Activated naive CD4-positive, alpha-beta T cell (primary cell): ENCODE measurements at places on chromosomes 4 and X.

DNA sequence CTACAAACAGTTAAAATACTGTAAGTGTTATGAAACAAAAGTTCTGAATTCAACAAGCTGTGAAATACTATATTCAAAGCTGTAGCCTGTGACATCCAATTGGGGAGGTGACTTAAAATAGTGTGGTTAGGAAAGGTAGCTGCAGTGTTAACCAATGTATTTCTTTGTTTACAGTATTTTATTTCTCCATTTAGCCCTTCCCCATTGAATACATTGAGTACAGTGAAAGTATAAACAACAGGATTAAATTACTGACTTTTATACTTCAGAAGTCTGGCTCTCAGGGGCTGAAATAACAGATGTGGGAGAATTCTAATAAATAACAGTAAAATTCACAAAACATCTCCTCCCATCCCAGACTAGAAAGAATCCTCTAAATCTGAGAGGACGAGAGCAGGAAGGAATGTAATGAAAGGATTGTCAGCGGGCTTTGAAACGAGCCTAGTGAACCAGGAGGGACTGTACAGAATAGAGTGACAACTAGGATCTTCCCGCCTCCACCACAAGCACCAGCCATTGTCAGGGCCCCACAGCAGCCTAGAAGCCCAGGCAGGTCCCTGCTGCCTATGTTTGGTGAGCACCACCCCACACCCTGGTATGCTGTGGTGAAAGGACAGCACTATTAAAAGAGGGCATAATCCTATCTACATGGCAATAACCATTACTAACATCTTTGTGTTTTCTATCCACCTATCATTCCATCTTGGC is 73.7 kb downstream of the SPCS3 start:
- DNase-seq, result no peak

GRCh38 chrX:750263-750662 is 119.7 kb downstream of the SHOX start:
- DNase-seq, result no peak

DNA sequence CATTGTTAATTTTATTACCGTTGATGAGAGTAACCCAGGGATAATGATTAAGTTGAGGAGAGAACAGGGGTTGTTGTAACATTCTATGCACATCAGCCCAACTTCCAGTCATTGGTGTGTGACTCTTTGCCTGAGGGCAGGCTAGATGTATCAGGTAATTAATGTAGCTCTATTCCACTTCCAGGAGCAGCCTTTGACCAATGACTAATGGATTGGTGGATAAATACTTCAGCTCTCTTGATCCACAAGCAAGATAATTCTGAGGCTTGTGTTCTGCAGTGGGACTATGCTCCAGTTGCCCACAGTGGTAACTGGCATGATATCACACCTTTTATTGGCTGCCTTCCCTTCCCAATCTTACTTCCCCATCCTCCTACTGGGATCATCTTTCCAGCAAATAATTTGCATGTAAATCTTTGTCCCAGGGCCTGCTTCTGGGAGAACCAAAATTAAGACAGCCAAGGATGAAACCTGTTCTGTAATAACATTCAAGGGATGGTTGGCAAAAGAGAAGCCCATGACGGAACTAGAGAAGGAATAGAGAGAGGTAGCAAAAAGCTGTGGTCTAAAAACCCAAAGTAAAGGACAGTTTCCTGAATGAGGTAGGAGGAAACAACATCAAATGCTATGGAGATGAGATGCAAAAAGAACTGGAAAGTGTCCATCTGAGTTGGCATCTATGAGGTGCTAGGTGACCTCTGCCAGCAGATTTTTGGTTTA is 241.4 kb upstream of the RPS6KA3 start:
- DNase-seq, result no peak

DNA sequence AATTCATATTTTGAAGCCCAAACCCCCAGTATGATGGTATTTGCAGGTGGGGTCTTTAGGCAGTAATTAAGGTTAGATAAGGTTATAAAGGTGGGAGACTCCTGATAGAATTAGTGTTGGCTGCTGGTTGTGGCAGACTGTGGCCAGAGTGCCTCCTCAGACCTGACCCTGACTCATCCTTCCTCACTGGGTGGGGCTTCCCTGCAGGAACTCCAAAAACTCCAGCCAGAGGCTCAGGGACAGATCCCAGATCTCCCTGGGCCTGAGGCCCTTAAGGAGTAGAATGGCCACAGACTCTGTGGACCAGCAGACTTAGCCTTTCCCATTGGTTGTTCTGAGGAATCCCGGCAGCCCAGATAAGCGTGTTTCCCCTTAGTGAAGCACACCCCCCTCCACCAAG is 463.0 kb upstream of the CPEB2 start:
- DNase-seq, result no peak

DNA sequence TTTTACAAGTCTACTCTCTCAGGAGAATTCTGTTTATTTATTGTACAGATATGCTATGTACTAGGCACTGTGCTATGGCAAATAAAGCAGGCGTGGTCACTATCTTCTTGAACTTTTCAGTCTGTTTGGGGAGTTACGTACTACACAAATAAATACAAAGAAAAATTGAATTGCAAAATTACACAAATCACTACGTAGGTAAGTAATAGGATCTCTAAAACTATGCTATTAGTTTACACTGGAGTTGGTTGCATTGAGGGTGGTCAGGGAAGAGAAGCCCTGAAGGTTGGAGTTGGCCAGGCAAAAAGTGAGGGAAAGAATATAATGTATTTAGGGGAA is 75.7 kb downstream of the GAB1 start:
- no peak for DNase-seq

- no peak for DNase-seq
Measured at GRCh38 chr4:102552781-102553180, 51.6 kb downstream of the NFKB1 start.

GRCh38 chrX:96433409-96434077 is 251.1 kb upstream of the DIAPH2 start:
- no peak for DNase-seq

- DNase-seq, result no peak
Measured at GRCh38 chrX:37302569-37302968, 46.6 kb upstream of the PRRG1 start.

DNA sequence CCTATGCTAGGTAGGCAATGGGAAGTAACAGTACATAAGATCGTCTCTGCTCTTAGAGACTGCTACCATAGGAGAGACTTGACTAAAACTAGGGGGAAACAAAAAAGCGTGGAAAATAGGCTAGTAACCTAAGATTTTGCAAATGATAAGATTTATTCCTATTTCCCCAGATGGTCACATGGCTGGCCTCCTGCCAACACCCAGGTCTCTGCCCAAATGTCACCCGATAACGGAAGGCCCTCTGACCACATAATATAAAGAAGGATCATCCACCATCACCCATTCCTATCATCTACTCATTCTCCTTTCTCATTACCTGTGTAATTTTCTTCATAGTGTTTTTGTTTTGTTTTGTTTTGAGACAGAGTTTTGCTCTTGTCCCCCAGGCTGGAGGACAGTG is 4.7 kb downstream of the LAMP2 start:
- no peak for DNase-seq

- peak; percentile 1 for DNase-seq
Measured at GRCh38 chrX:71178908-71179307, 34.3 kb downstream of the NLGN3 start.

DNA sequence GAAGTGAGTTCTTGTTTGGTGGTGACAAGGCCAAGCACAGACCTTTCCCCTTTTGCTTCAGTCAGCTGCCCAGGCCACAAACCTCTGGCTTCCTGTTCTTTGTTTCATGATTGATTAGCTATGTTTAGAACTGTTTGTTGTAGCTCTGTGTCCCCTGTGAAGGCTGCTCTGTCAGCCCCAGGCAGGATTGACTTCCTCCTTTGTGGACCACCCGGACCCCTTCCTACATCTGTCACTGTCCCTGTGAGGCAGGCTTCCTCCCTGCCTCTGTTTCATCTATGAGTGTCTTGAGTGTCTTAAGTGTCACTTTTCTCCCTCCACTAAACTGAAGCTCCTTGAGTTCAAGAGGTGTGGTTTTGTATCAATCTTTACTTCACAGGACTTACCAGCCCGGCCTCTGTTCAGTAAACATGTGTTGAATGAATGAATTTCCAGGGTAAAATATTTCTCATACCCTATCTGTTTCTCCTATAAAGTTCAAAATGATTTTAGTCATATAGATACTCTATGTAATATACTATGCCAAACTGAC is 83.5 kb downstream of the ZNF674 start:
- DNase-seq, result no peak

- DNase-seq, result no peak
Measured at GRCh38 chr4:183287309-183287659, 32.8 kb downstream of the CLDN22 start.

GRCh38 chr4:1756079-1756478 is 34.8 kb downstream of the TACC3 start:
- DNase-seq, result no peak

GRCh38 chr4:61877893-61878292 is 677.8 kb downstream of the ADGRL3 start:
- DNase-seq, result no peak

DNA sequence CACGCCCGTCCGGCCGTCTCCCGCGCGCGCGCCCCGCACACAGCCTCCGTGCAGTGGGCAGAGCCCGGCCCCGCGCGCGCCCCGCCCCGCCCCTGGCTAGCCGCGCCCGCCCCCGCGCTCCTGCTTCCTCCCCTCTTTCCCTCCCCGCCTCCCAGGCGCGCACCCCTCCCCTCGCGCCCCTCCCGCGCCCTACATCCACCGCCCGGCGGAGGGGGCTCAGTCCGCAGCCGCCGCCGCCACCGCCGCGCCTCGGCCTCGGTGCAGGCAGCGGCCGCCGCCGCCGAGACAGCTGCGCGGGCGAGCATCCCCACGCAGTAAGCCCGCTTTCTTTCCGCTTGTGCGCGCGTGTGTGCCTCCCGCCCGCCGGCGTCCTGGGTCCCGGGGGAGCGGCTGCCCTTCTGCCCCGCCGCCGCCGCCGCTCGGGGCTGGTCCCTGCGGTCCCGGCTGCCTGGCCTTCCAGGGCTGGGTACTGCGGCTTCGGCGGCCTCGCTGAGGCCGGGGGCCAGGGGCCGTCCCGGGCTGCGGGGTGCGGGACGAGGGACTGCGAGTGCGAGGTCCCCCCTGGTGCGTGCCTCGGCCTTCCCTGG is at the start of gene FHL1:
Gene FHL1, plus strand, starts transcription at position 219 of the 587 bp plus-strand sequence.
- DNase-seq, result no peak

DNA sequence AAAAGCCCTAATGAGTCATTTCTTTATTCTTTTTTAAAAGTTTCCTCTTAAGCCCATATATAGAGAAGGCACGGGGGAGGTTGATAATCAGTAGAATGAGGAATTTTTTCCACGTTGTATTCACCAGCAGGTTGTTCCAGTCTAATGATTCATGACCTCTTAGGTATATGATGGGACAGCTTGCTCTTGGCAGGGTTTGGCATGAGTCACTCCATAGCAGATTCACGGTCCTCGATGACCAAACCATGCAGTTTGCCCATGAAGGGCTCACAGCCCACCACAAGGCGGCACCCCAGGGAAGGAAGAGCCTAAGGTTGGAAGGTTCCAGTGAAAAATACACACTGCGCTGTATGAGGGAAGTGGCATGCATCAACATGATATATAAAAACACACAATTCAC is 623.8 kb upstream of the DIPK2B start:
- DNase-seq, result no peak

DNA sequence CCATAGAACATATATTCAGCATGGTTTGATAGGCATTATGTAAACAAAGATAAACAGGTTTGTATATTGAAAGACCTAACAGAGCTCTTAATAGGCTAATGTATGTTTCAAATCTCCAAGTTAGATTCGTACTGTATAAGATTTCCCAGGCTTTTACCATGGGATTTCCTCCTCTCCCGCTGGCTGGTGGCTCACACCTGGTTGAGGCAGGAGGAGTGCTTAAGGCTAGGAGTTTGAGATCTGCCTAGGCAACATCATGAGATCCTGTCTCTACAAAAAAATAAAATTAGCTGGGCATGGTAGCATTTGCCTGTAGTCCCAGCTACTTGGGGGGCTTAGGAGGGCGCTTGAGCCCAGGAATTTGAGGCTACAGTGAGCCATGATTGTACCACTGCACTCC is 5.4 kb downstream of the CPE start:
- DNase-seq, result no peak

DNA sequence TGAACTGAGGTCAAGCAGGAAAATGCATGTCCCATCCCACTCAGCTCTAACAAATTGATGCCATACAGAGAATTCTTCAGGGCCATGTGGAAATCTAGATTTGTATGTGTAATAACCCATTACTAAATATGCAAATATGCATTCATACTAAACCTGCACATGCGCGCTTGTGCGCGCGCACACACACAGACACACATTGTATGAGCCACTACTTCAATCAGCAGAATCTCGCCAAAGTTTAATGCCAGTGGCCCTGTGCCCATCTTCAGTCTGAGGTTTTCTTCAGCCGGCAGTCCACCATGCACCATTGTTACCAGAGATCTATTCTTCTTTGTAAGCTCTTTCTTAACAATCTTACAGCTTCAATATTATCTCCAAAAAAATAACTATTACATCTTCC is 276.4 kb downstream of the PDGFC start:
- no peak for DNase-seq

- DNase-seq, result no peak
Measured at GRCh38 chr4:83657336-83657735, 121.4 kb downstream of the GPAT3 start.

DNA sequence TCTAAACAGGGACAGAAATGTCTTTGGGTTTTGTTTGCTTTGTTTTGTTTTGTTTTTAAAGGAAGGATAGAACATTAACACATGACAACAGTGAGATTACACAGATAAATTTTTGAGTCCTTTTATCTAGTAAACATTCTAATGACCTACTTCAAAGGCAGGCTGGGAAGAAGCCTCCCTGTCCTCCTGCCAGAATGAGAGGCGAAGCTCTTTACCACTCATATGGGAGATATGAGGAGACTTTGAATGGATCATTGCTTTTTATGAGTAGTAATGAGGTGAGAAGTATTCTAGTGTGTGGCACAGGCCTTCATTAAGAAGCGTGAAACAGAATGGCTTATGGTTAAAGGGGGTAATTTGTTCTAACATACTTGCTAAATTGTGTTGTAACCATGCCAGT is 172.0 kb downstream of the FBXO8 start:
- no peak for DNase-seq

DNA sequence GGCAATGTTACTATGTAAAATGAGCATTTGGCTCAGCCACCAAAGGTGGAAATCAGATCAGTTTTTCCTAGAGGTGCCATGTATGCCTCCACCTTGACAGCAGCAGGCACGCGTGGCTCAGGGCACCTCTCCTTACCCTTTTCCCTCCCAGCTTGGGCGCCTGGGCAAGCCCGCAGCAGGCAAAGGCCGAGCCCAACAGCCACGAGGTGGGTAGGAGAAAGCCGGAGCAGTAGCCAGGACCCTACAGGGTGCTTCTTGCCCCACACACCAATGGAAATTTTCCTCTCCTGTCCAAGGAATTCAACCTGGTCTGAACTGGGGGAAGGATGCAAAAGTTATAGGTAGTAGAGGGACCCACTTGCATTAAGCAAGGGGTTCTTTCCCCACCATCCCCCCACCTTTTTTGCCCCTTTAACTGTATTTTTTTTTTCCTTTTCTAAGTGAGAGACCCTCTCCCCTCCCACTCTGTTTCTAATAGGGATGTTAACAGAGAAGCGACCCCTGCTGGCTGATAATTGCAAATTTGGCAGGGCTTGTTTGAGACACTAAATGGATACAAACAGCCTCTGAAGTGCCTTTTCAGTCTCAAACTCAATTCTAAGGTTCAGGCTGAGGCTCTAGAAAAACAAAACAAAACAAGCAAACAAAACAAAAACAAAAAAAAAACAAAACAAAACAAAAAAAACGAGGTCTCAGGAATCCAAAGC is 895.1 kb downstream of the PCDH18 start:
- DNase-seq, result no peak

GRCh38 chr4:25029479-25030276 is 1.1 kb downstream of the LGI2 start:
- DNase-seq, result no peak

GRCh38 chr4:184282895-184283654 is 65.4 kb upstream of the ENPP6 start:
- DNase-seq, result no peak

GRCh38 chr4:97662133-97662532 is 481.1 kb downstream of the STPG2 start:
- no peak for DNase-seq
